ENCODE measurements at places on chromosomes 5 and 9.

DNA sequence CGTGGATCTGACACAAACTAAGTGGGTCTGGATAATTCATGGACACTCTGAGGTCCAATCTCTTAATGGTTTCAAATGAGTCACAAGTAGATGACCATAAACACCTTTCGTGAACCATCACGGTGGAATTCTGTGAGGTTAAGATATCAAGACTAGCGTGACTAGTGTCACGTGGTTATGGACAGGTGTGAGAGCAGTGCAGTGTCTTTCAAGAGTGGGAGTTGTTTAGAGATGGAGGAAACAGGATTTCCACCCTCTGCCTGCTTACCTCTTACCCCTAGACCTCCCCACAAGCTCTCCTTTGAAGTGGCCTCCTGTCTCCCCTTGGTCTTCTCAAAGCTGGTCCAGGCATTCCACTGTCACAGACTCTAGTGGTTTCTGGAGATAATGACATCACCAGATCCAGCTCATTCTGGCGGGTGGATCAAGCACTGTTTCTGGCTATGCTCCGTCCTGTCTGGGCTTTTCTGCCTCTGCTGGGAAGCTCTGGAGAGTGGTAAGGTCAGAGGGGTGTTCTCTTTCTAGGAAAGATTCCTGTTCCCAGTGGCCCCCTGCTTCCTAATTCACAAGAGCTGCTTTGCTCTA lies 20.0 kb upstream of the ZNF782 start:
- no peak for DNase-seq

- DNase-seq: no peak
Measured at GRCh38 chr5:19904766-19905165, 83.2 kb downstream of the CDH18 start.

GRCh38 chr5:41414598-41414997 lies 95.8 kb downstream of the PLCXD3 start:
- no peak for DNase-seq

DNA sequence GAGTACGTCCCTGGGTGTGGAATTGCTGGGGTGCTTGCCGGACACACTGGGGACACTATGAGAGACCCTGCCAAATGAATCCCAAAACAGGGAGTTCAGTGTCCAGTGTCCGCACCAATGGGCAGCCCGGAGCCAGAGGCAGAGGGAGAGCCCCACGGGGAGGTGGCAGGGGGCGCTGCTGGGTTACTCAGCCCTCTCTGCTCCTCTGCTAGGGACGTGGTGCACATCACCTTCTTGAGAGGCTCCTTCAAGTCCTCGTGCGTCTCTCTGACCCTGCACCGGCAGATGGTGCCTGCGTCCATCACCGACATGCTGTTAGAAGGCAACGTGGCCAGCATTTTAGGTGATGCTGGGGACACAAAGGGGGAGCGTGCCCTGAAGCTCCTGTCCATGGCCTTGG lies 20.8 kb downstream of the STKLD1 start:
- DNase-seq: no peak

DNA sequence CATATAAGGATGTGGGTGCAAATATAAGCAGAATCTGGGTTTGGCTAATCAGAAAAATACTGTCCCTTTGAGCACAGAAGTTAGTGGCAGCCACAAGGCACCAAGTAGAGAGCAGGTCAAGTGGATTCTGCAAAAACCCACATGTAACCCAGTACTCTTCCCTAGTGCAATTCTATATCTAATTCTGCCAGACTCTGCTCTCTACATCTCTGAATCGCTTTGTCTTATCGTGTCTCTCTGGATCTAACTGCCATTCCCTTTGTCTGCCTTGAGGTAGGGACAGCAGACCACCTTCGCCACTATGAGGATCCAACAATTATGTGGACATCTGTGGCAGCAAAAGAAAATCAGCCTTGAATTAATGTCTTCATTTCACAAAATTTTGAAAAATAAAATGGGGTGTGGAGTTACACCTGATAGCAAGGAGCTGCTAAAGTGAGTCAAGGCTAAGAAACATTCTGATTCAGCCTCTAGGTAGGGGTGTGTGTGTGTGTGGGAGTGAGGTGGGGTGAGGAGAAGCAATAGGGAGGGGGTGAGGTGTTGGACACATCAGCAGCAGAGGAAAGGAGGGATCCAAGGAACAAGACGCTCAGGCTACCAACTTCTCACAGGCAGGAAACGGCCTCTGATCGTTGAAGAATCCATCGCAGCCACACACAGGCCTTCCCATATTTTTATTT lies 33.7 kb upstream of the ZNF366 start:
- DNase-seq: no peak

DNA sequence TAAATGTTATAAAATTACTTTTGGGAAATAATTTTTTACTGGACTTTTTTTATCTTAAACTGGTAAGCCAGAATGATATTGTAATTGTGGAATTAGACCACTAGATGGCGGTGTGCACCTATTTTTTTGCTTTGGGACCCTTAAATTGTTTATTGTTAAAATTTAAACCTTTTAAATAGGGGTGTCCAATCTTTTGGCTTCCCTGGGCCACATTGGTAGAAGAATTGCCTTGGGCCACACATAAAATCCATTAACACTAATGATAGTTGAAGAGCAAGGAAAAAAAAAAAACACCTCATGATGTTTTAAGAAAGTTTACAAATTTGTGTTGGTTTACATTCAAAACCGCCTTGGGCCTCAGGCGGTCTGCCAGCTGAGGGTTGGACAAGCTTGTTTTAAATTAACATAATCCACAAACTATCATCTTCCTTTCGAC lies 28.4 kb upstream of the GADD45G start:
- DNase-seq: no peak

DNA sequence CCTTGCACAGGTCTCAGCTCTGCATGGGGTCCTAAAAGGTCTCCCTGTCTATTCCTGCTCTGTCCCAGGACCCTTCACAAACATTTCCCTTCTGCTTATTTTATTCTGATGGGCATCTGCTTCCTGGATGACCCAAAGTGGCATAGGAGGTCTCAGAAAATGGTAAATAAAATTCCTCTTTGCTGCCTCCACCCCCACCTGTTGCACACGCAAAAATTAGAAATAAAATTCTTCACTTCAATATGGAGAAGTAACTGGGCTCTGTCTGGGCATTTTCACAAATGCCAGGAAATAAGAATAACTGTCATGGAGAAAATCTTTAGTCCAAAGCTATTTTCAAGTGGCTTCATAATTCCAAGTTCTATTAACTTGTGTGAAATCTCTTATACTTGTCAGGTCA lies 106.6 kb upstream of the MAP1B start:
- no peak for DNase-seq

- DNase-seq: no peak
Measured at GRCh38 chr5:1875281-1875842, 7.4 kb downstream of the IRX4 start.

DNA sequence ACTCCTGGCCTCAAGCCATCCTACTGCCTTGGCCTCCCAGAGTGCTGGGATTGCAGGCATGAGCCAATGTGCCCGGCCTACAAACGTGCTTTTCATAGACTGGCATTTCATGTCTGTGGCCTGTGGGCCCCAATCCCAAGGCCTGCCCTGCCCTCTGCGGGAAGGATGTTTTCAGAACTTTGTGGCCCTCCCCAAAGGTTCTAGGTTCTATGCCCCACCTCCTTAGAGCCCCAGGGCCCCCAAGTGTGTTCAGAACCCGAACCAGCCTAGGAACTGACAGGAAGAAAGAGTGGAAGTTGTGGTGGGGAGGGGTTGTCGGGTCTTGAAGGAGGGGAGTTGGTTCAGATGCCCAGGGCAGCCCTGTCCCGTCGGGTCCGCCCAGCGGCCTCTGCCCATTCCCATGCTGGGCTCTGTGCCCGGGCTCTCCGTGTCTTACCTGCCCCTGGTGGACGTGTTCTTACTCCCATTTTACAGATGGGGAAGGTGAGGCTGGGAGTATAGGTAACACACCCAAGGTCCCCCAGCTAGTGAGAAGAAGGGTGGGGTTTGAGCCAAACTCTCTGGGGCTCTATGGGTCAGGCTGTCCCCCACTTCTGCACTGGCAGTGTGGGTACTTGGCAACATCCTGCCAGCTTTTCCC lies 175.8 kb upstream of the IER5L start:
- DNase-seq: no peak

DNA sequence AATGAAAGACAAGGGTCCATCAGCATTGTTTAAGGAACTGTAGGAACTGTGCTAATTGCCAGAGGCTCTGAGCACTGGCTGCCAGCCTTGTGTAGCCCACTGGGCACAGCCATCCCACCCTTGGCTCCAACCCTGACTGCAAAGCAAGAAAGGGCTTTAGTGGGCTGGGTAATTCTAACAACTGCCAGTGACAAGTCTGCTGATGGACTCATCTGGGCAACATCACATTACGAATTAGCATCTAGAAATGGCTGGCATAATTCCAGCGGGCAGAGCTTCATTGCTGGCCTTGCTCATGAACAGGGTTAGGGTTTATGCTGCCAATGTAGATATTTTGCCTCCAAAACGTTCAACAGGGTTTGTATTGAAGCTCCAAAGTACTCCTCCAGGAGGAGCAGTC lies 326.9 kb downstream of the ARHGEF28 start:
- no peak for DNase-seq

All from midbrain (tissue), 1 donor.